Stimulated activated CD4-positive, alpha-beta T cell treated with anti-CD3 and anti-CD28 coated beads, Interleukin-1b, Interleukin-23, amount 100 ng/mL, for 24 hours (primary cell): ENCODE measurements at places on chromosomes 11 and 22.

DNA sequence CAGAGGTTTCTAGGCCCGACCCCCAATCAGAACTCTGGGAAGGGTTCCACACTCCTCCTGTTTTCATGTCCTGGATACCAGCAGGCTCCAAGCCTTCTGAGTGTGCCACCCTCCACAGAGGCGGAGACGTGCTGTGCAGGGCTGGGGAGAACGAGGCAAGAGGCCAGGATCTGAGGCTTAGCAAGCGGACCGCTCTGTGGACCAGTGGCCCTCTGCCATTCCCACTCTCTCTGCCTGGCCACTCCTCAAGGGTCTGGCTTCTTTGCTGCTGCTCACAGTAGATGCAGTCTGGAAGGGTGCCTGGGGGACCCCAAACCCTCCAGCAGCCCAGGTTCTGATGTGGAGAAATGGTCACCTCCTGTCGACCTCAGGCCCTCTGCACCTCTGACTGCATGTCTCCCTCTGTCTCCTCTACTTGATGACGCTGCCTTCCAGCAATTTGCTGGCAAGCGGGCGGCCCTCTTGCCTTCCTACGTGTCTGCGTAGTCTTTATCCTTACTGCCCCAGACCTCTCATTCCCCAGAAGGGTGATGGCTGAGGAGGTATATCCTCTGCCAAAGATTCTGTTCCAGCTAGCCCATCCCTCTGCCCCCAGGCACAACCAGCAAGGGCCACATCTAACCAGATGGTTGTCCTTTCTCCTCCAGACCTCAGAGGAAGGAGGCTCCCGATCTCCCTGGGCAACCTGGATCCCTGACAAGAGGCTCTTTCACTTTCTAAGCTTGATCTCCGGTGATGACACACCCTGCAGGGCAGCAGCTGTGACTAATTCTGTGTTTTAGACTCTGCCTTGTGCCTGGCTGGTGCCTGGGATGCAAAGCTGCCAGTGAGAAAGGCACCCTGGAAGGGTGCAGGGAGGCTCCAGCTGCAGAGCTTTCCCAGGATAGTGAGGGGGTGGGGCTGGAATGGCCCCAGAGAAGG, 87.3 kb downstream of the NAT10 start:
- no peak for DNase-seq

DNA sequence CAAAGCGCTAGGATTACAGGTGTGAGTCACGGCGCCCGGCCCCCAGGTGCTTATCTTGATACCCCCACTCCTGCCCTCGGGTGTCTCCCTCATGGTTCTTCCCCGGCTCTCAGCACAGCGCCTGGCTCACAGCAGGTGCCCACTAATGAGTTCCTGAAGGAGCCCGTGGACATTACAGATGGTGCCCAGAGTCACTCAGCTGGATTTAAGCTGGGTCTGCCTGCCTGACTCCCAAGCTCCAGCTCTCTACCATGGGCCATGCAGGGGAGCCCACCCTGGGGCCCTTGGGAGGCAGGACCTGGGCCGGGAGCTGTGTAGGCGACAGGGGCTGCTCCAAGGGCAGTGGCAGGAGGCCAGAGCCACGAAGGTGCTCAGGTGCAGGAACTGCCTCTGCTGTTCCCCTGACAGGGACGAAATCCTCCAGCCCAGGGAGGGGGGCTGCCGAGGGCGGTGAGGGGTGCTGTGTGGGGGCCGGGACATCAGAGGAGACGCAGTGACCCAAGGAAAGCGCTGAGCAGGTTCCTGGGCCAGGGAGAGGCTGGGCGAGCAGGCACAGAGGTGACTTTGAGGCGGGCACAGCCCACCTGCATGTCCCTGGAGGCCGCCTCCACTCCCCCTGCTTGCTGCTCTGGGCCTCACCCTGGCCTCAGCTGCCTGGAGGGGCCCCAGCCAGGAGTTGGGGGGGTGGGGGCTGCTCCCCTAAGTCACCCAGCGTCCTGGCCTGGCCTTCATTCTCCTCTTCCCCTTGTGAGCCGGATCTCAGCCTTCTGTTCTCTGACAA, 14.6 kb upstream of the FLRT1 start:
- no peak for DNase-seq

DNA sequence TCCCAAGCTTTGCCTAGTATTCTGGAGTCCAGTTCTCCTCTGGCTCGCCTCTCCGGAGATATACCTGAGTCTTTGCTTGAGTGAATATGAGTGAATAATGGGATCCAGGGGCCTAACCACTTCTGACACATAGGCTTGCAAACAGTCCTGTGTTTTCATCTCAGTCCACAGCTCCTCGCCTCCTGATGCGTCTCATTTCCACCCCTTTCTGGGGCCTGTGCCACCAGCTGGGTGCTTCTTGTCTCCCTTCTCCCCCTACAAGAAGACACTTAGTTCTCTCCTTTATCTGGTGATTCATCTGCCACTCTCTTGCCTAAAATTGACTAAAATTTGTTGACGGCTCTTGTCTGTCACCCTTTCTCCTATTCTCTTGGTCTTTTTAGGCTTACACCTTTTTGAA, 44.6 kb downstream of the SFI1 start:
- no peak for DNase-seq

DNA sequence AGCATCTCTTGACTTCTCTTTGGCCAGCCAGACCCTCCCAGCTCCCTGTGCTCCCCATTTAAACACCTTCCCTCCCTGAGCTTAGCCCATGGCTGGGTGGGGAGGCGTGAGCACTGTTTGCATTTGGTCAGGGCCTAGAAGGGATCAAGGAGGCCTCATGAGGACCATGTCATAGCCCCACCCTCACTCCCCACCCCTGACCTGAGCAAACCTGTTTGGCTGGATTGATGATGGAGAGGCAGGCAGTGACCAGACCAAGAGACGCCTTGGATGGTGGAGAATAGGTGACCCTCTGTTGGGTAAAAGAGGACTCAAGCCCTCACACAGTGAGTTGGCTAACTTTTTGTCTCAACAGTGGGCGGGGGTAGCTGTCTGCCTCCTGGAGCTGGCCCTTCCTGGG, 49.9 kb downstream of the ST3GAL4 start:
- DNase-seq = no peak

DNA sequence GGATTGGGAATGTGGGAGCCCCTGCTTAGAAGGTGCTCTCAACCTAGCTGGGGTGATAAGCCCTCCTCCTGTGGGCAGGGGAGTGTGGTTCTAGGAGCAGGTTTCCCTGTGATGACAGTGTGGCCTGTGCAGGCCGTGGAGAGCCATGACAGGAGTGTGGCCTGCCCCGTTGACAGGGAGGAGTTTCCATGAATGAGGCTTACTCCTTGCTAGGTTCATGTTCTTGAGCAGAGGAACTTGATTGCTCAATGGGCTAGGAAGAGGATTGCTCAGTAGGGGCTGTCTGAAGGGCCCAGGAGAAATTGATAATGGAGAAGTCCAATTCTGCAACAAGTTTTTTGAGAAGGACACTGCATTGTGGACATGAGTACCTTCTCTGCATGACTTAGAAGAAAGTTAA, 92.0 kb downstream of the PPP6R3 start:
- no peak for DNase-seq

- peak; percentile 52 for DNase-seq
These were observed 5.0 kb downstream of the DGKZ start for GRCh38 chr11:46352063-46352841.
